ENCODE measurements at places on chromosomes 12 and 14.

GRCh38 chr14:71529848-71530247, 402.4 kb upstream of the RGS6 start:
- no peak for DNase-seq

DNA sequence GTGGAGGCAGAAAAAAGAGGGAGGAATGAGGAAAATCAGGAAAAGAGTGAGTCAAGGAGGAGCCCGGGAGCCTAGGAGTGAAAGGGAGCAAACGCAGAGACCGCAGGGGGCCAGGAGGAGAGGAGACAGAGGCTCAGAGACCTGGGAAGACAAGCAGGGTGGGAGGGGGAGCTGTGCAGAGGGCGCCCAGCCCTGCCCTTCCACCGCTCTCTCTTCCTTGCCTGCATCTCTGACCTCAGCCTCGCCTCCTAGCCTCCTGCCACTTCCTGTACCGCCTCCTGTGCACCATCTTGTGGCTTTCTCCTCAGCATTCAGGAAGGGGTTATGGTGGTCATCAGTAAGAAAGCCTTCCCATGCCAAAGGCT, 1.3 kb downstream of the CLSTN3 start:
- no peak for DNase-seq

- no peak for DNase-seq
Observed at GRCh38 chr14:77986773-77987172, 183.4 kb upstream of the NRXN3 start.

- no peak for DNase-seq
Observed at GRCh38 chr12:114384739-114385138, 21.2 kb downstream of the TBX5 start.

- no peak for DNase-seq
Observed at GRCh38 chr12:121318121-121318520, 21.6 kb upstream of the CAMKK2 start.

DNA sequence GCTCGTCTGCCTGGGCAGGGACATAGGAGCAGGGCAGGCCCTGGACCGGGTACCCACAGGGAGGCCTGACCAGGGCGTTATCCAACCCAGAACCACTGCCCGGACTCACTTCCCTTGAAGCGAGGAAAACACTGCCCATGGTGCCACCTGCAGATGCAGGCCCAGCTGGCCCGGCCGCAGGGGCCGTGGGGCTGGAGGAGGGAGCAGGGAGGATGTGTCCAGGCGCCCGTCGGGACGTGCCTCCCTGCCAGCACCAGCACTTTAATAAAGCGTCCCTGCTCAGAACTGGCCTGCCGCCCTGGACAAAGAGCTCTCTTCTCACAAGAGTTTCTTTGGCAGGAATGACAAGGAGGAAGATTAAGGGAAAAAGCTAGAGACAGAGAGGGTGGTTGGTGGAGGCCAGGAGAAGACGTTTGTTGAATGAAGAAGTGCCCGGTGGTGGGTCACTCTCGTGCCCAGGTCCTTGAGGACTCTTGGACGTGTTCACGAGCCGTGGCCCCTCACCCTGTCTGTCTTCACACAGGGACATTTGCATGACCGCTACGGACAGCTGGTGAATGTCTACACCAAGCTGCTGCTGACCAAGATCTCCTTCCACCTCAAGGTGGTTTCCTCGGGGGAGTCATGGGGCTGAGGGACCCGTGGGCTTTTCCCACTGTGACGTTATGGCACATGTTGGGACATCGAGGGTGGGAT, 14.2 kb downstream of the HIP1R start:
- no peak for DNase-seq

GRCh38 chr12:48349471-48349870, 1.2 kb downstream of the ZNF641 start:
- DNase-seq = no peak

Measured in stimulated activated CD4-positive, alpha-beta T cell treated with anti-CD3 and anti-CD28 coated beads, Interleukin-12 subunit alpha, Interleukin-12 subunit beta, amount 100 ng/mL, for 4 hours (primary cell).